ENCODE measurements at places on chromosomes 7 and 10. TPM values are rescaled to one million over a fixed set of nuclear protein-coding genes. Genes with fewer than 3 reads are reported as not detected.

PNLIPRP2 gene
- total RNA-seq, result not detected

DNA sequence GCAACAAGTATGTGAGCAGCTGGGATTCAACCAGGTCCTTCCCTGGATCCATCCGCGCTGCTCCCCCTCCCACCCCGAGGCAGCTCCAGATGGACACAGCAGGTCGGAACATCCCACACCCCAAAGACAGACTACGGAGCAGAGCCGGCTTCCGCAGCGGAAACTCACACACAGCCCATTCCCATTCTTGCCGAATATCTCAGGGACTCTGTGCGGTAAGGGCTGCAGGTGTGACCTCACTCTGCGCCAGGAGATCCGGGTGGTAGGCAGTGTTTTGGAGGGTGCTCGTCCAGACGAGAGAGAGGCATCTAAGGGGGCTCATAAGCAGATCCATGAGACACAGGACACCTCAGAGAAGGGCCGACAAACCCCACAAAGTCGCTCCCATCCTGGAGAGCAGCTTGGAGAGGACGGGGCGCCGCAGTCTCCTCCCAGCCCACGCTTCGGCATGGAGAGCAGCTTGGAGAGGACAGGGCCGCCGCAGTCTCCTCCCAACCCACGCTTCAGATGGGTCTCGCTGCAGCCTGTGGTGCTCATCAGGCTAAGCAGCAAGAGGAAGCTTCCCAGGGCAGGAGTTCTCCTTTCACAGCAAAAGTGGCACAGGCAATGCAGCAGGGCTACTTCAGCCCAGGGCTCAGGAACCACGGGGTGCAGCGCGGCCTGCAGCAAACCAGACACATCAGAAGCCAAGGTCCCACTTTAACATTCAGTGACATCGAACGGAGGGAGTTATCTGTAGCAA lies 179.9 kb downstream of the DIP2C start:
- DNase-seq, result no peak

- no peak for DNase-seq
Observed at GRCh38 chr10:1195828-1196227, 139.6 kb downstream of the WDR37 start.

DNA sequence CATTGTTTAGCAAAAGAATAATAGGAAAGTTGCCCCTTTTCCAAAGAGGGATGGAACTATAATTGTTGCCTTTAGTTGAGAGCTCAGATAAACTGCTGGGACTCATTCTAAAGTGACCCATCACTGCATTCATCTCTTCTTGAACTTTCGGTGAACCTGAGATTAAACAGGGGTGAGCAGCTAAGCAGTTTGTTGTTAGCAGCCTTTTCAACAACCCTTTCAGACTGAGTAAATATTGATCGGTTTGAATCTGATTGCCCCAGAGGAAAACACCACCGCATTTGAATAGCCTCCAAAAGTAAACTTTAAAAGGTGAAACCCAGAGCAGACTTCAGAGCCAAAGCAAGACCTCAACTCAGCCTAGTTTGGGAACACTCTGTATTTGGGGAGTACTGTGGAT lies 4.7 kb downstream of the HOXA1 start:
- no peak for DNase-seq

DNA sequence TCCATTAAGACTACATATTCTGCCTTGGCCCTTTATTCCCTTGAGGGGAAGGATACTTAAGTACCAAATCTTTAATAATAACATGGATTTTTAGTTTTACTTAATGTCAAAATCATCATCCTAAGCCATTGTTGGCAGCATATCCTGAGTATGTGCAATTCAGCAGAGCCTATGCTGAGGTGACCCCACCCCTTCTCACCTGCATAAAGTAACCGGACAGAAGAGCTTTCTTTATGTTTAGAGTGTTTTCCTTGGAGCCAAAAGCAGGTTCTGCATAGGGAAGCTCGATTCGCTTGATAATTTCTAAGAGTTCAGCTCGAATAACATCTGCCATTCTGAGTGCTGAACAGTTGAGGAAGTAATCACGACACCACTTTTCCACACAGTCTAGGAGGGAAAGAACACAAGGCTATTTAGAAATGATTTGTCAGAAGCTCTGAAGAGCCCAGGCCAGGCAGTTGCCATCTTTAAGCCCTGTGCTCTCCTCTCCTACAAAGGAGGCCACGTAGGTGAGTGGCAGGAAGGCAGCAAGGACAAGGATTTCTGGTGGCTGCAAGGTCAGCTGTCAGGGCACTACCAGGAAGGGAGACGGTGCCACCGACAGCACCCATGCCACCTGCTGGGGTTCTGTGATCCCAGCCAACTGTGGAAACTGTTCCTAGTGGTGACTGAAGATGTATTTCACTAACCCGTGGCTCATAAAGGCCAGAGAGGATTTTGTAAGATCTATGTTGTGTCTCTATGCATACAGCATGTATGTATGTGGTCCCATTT lies 15.6 kb downstream of the BCCIP start:
- DNase-seq, result no peak

GRCh38 chr10:44284198-44285084 lies 100.5 kb downstream of the CXCL12 start:
- DNase-seq, result no peak
